ENCODE measurements at places on chromosomes 5 and 9.
A peak's percentile ranks its signal among the peaks of the same experiment; 100 is the strongest.

- DNase-seq, result no peak
These were observed 15.3 kb downstream of the ARPC5L start for GRCh38 chr9:124877021-124877782.

DNA sequence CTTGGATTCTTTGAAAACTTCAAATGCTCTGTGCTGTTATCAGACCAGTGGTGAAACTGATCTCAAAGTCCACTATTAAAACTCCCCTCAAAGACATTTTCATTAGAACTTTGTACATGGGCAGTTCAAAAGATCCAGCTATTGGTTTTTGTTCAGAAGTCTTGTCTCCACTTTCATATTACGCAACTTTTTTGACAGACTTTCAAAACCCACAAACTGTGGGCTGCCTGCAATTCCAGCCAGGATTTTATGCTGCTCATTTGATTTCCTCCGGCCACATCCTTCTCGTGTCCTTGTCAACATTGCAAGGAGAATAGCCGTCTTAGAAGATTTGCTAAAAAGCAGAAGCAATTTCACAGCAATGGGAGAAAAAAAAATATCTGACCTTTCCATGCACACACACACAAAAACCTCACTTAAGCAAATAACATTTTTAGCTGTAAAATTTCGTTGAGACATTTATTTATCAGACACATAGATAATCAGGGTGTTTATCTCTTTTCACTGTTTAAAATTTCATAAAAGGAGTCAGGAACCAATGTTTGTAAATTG, 1990.5 kb downstream of the MAT2B start:
- no peak for DNase-seq

GRCh38 chr5:579211-579610, 32.9 kb upstream of the CEP72 start:
- DNase-seq, result no peak

DNA sequence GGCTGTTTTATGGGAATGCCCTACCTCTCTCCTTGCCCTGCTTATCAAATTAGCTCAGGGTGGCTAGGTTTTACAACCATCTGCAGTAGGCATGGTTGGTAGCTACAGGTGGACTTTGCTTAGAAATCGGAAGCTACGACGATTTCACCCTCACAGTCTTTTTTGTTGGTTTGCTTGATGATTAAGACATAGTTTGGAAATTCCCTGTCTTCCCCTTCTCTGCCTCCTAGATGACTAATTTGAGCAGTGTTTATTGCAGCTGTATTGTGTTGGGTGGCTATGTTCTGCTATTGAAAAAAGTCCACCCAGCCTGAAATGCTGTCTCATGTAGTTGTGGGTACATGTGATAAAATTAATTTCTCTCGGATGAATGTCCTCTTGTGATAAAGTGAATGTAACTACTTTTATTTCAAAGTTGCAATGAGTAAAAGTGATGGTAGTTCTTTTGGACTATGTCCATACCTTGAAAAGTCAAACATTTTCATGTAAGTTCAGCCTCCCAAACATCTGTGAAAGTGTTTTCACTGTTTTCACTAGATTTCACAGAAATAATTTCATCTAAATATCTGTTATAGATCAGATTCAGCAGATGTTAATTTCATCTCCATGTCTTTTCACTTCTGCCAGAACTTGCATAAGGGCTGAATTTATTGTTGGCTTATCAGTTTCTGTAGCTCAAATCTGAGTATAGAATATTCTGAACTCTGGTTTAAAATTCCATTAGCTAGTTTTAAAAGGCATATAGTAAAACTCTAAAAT, 37.3 kb upstream of the FYB1 start:
- peak; percentile 39 for DNase-seq

DNA sequence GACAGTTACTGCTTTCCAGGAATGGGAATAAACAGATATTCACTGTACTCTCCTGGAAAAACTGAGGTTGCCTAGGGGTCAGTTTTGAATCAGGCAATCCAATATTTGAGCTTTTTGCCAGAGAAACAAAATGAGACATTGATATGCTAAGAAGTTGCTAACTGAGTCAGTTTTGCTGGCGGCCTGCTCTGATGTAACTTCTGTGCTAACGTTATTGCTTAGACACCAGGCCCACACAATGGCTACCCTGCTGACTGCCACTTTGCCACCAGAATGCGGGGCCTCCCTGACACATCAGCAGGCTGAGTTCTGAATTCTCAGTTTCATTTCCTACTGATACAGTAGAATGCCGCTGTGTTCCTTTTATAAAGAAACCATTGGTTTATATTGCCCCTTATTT, 18.2 kb upstream of the ZNF618 start:
- no peak for DNase-seq

DNA sequence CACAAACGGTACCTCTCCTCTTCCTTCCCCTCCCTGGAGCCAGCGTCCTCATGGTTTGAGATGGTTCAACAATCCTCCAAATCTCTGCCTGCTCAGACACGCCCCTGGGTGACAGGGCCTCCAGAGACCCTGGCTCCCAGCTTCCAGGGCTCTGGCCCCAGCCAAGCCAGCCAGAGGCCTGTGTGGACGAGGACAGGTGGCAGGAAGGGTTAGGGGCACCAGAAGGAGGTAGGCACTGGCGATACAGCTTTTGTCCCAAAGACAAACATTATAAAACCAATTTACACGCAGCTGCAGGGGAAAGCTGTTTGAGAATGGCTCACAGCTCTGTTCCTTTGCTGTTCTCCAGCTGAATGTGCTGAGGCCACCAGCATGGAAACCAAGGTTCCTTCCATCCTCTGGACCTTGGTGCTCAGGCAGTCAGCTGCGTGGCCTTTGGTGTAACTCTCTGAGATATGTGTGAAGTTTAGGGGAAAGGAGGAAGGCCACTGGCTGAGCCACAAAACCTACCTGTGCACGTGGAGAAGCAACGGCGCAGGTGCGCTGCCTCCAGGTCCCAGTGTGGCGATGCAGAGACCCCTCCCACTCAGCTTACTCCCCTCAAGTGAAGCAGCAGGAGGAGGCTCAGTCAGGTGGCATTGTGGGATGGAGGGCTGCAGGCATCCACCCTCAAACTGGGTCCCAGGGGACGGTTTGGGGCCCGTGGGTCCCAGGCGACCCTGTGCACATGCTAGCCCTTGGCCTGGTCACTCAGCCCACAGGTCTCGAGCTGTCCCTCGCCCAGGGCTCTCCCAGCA, 4.3 kb upstream of the QRFP start:
- DNase-seq, result no peak

GRCh38 chr5:13783726-13784125, 160.8 kb downstream of the DNAH5 start:
- no peak for DNase-seq

GRCh38 chr9:94768766-94769165, 42.3 kb downstream of the AOPEP start:
- no peak for DNase-seq

DNA sequence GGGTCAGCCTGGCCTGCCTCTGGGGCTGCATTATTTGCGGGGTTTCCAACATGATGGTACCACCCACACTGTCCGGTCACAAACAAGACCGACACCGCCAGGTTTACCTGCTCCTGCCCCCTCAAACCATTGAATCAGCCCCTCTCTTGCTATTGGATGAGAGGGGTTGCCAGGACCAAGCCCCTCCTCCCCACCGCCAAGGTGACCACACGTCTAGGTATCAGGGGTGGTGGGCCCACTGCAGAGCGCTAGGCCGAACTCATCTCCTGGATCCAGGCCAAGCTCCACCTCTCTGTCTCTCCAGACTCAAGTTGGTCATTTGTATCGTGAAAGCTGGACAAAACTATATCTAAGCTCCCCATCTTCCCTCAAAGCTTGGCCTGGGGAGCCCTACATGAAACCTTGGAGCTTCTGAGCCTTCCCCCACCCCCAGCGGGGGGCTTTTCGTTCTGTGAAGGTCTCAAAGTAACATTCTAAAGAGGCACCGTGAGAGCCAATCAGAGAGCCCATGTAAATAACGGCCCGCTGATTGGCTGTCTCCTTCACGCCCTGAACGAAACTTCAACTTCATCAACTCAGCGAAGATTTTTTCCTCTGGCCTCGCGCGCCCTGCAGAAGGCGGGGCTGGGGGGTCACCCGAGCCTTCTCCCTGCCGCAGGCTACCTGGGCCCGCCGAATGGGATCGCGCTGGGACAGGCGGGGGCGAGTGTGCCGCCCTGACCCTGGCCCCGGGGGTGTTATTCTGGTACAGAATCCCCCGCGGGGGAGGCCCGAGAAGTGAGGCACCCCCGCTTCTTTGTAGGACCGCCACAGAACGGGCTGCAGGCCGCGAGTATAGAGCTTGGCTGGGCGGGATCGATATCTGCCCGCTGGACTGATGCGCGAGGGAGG, 49.6 kb upstream of the PSD2 start:
- no peak for DNase-seq

DNA sequence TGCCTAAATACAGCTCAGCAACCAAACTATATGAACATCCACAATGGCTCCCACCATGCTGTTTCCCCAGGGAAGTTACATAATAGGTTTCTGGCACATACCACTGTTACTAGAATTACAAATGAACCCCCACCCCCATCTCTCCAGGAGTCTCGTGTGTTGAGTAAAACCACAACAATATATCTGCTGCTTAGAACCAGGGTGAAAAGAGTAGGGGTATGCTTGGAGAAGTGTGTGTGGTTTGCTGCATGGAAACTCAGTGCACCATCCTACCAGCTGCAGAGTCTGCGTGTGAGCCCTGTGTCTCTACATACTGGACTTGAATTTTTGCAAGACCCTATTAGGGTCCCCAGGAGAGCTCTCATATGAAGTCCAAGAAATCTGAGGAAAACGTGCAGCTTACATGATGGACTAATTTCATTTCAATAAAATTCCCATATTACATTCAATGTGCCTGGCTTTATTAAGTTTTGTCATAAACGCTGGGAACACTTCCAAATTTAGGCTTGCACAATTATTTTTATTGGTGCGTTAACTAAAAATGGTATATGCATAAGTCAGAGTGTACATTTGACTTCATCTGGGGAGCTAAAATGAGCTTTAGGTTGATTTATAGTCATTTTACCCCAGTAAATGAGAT, 104.5 kb upstream of the NFIB start:
- no peak for DNase-seq

- no peak for DNase-seq
These were observed 324.0 kb downstream of the PARP8 start for GRCh38 chr5:50990296-50990924.

DNA sequence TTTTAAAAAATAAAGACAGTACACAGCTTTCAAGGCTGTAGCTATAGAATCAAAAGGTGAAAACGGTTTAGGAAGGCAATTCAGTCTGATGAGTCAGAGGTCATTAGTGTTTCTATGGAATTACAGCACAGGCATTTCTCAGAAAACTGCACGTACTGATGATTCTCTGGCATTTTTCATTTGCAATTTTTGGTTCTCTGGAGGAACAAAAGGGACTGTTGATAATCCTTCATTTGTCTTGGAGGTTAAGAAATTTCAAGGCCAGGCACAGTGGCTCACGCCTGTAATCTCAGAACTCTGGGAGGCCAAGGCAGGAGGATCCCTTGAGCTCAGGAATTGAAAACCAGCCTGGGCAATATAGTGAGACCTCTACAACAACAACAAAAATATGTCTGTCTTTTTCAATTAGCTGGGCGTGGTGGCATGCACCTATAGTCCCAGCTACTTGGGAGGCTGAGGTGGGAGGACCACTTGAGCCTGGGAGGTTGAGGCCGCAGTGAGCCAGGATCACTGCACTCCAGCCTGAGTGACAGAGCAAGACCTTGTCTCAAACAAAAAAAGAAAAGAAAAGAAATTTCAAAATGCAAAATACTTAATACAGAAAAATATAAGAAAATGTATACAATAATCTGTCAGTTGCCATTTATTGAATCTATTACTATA, 27.3 kb downstream of the NR6A1 start:
- no peak for DNase-seq

- DNase-seq, result no peak
These were observed 109.8 kb upstream of the DAP start for GRCh38 chr5:10870791-10871190.

- DNase-seq, result no peak
These were observed 95.4 kb downstream of the HTR4 start for GRCh38 chr5:148558892-148559291.

- peak; percentile 82 for DNase-seq
These were observed 54.0 kb downstream of the PCA3 start for GRCh38 chr9:76818271-76818670.

- DNase-seq, result no peak
These were observed 463.3 kb downstream of the IRX1 start for GRCh38 chr5:4058899-4059298.

- DNase-seq, result no peak
These were observed 2.1 kb downstream of the CHSY3 start for GRCh38 chr5:129906177-129906887.

DNA sequence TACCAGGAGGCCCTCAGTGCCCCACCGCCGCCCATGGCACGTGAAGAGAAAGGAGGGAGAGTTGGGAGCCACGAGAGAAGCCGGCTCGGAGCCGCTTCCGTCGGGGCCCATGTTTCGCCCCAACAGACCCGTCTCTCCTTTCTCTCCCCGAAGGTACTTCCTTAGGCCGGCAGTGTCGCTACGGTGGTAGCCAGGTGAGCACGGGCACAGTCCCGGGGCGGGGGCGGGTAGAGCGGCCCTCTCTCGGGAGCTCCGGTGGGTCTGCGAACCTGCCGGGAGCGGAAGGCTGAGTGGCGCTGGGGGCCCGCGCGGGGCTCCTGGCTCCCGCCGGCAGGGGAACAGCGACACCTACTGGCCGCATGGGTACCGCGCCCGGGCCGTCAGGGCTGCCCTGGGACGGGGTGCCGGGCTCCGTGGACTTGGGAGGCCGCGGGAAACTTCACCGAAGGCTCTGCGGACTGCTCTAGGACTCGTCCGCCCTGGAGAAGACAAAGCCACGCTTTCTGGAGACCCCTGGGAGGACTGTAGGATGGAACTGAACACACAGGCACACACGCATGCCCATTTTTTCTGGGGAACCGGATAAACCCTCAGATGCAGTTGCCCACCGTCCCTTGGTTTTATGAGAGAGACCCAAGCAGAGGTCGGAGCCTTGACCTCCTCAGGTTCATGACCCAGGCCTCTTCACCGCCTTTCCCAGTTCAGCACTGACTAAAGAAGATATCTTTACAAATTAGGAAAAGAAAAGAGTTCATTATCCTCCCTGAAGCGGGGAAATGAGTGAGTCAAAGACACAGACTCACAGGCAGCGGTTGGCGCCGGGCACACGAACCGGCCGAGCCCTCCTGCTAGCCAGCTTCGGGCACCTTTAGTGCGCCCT, 202.5 kb downstream of the MEF2C start:
- DNase-seq, result no peak

DNA sequence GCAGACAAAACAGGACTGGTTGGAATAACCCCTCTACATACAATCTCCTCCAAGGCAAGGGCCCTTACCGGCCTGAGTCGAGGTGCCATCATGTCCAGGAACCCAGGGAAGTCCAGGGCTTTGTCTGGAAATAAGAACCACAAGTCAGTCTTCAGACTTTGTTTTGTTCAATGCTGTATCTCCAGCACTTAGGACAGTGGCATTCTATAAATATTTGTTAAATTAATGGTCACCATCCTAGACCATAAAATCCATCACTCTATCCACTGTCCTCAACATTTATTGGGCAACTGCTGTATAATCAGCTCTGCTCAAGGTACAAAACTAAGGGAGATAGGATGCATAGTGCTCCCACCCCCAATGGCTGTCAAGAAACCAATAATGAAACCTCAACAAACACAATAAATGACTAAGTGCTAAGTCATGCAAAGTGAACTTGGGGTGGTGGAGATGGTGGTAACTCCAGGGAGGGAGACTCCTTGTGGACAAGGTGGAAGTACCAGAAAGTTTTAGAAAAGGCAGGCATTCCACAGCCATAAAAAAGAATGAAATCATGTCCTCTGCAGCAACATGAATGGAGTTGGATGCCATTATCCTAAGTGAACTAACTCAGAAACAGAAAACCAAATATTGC, 5.0 kb downstream of the RELL2 start:
- DNase-seq, result no peak

GRCh38 chr9:117742131-117742530, 37.9 kb downstream of the TLR4 start:
- DNase-seq, result no peak

All from Panc1 (cell line).